ENCODE measurements at places on chromosomes 12 and 14.
A peak's percentile ranks its signal among the peaks of the same experiment; 100 is the strongest.

DNA sequence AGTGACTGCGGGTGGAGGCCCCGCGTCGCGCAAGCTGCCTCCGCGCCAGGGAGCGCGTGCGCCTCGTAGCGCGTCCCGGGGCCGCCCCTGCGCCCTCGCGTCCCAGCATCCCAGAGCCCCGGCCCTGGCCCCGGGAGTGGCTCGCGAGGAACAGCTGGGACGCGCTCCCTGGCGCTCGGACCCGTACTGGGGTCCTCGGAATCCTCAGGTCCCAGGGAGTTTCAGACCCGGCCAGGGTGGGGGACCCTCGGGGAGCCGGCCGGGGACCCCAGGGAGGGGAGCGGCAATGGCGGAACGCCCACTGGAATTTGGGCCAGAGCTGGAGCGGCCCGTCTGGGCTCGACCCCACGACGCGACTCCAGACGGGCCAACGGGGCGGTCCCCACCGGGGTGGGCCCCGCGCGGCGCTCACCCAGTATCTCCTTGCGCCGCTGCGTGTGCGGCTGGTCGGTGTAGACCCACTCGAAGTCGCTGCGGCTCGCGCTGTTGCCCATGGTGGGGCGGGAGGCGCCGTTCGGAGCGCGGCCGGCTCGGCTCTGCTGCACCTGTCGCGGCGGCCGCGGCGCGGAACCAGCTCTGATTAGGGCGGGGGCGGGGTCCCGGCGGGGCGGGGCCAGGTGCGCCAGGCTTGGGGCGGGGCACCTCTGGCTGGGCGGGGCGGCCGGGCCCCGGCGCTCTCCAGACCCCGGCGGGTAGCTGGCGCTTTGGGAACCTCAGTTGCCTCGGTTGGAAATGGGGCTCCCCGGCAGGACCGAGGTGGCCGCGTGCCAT lies at the start of gene DEGS2:
Gene DEGS2 (minus strand): TSS at position 552 of the 771 bp plus-strand sequence. CDS start 58 bp downstream, at position 494.
- no peak for DNase-seq

DNA sequence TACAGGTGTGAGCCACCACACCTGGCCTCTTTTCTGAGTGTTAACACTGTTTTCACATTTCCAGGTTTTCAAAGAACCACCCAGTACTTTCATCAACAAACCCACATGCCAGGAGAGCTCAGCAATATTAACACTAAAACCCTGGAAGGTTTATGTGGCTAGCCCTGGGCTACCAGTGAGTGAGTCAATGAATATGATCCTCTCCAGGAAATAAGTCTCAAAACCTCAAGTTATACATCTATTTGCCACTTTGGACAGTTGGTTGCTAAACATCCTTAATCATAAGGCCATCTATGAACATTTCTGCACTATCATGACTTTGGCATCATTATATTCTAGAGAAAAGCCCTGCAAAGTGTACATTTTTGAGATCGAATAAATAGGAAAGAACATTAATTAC lies 6.3 kb upstream of the CDKL1 start:
- DNase-seq: no peak

DNA sequence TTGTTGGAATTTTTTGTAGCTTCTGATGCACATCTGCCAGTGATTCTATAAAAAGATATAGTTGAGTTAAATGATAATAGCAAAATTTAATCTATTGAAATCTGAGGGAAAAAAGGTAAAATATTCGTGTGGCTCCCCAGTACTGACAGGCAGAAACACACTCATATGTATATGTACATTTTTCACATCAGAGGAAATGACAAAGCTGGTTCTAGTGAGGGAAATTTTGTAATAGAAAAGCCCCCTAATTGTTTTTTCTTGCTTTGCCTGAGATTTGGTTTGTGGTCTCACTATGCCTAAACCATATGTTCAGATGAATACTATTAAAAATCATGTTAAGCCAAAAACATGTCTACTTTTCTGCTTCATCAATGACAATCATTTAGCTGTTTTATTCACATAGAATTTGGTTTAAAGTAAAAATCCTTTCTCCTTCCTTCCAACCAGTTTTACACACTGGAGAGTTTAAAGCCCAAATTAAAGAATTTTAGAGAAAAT lies 203.5 kb downstream of the ANO6 start:
- DNase-seq: no peak

DNA sequence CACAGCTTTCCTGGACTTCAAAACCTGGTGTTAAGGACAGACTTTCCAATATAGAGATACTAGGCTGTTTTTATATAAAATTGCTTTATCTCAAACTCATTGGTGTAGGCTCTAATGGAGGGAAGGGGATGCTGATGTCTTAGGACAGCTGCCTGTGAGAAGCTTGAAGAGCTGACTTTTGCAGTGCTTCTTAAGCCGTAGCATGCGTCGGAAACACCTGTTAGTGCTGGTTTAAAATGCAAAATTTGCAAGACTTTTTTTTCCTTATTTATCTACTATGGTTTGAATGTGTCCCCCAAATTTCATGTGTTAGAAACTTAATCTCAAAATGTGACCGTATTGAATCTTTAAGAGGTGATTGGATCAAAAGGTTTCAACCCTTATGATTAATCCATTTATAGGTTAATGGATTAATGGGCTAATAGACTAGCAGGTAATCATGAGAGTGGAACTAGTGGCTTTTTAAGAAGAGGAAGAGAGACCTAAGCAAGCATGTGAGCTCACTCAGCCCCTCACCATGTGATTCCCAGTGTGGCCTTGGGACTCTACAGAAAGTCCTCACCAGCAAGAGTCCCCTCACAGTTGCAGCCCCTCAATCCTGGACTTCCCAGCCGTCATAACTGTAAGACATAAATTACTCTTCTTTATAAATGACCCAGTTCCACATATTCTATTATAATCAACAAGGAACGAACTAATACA lies 60.9 kb upstream of the FUT8 start:
- DNase-seq: no peak

DNA sequence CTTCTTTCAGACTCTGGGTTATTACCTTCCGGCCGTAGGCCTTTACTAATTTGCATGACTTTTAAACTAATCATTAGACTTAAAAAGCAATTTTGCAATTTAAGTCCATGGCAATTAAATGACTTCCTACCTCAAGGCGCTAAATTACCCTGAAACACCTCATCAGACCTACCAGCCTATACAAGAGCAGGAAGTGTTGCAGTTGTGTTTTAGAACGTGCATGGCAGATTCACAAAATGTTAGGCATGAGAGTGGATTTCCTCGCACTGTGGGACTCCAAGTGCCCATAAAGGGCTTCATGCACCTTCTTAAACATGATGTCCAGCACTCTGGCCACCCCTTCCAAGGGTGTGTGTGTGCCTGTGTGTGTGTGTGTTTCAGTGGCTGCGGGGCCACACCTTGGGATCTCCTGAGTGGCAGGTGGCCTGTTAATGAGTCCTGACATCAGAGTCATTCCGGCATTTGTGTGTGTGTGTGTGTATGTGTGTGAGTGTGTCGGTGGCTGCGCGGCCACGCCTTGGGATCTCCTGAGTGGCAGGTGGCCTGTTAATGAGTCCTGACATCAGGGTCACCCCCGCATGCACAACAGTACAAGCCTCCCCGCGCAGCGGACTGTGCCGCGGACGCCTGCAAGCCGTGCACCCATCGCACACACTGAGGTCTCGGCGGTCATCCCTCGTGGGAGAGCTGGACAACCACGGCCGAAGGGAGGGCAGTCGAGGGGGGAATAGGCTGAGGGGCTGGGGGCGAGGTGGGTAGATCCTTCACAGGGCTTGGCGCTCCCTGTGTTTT lies 900 bp downstream of the C2CD5 start:
- DNase-seq: peak; percentile 23

GRCh38 chr14:91171291-91171690 lies 57.4 kb downstream of the DGLUCY start:
- DNase-seq: no peak

DNA sequence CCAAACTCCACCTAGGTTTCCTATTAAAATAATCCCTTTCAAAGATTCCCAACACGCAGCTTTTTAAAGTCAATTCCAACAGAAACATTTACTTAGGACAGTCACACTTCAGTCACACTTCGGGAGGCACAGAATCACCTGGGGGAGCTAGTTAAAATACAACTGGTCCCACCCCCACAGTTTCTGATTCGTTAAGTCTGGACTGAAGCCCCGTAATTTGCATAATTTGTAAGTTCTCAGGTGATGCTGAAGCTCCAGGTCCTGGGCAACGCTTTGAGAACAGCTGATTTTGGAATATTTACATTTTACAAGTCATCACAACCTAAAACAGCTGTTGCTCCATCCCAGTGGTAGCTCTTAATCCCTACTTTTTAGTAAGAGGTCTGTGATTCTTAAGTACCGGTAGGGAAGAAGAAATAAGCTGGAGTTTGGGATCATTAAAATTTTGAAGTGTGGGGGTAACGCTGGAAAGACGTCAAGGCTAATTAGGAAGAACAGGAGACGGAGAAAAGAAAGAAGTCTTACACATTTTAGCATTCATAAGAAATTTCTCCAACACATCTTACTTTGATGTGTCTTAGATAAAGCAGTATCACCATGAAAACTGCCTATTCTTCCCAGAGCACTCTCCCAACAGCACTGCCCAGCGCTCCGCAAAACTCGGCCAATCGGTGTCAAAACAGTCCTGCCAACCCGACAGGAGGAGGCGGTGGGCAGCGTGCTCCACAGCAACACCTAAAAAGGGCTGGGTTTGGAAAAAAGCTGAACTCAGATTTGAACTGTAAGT lies 1.1 kb downstream of the IPO8 start:
- DNase-seq: no peak

DNA sequence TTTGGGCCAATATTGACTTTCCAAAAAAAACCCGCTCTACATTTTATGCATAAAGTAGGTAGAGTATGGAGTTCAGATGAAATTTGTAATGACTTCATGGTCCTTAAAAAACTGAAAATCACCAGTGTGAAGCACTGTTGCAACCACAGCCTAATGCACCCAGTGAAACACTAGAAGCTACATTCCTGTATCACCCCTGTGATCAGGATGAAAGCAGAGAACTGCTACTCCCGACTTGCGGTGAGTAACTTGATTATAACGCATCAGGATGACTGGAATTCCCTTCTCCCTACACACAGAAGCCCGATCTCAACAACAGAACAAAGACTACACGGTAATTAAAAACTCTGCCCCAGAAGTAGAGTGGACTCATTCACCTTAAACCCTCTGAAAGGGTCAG lies 33.8 kb downstream of the SPTB start:
- DNase-seq: peak; percentile 35

- DNase-seq: no peak
Observed at GRCh38 chr12:124910561-124911478, 3.6 kb downstream of the UBC start.

GRCh38 chr14:63203618-63204406 lies 431 bp upstream of the RHOJ start:
- no peak for DNase-seq

DNA sequence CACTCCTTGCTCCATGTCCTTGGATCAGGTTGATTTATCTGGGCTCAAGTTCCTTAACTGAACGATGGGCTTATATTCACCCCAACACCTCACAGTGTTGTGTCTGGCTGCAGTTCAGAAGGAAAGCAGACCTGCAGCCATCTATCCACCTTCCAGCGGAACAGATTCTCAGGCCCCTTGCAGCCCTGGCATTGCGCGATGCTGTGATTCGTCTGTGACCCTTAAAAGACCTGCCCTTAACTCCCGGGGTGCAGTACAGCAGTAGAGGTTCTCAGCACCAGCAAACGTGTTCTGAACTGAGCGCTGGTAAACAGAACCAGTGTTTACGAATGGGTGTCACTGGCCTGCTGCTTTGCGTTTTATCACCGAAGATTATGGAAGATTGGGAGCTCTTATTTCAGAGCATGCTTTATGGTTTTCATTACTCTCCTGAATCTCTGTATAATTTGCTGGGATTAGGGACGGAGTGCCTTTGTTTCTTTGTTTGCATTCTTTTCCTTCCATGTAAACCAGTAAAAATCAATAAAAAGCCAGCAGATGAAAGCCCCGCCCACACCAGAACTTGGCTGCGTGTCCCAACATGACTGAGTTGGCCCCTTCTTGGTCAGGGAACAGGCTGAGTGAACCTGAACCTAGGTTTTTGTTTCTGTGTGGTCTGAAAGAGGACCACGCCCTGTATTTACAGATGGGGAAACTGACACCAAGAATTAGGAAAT lies 286.7 kb upstream of the CRY1 start:
- no peak for DNase-seq

DNA sequence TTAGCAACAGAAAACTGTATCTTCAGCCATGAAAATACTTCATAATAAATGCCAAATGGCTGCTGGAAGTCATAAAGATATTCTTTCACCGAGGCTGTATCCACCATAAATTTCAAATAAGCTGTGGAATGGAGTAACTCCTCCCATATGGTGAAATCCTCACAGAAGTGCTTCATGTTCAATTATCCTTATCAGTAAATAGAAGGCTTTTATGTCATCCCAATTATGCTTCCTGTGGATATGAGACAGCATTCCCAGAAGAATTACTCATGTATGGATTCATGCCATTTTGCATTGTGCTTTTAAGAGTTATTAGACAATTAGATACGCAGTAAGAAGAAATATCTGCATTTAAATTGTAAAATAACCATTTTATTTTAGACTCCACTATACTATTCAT lies 99.0 kb downstream of the RTN1 start:
- no peak for DNase-seq

GRCh38 chr14:70289138-70289537 lies 70.3 kb downstream of the COX16 start:
- no peak for DNase-seq

DNA sequence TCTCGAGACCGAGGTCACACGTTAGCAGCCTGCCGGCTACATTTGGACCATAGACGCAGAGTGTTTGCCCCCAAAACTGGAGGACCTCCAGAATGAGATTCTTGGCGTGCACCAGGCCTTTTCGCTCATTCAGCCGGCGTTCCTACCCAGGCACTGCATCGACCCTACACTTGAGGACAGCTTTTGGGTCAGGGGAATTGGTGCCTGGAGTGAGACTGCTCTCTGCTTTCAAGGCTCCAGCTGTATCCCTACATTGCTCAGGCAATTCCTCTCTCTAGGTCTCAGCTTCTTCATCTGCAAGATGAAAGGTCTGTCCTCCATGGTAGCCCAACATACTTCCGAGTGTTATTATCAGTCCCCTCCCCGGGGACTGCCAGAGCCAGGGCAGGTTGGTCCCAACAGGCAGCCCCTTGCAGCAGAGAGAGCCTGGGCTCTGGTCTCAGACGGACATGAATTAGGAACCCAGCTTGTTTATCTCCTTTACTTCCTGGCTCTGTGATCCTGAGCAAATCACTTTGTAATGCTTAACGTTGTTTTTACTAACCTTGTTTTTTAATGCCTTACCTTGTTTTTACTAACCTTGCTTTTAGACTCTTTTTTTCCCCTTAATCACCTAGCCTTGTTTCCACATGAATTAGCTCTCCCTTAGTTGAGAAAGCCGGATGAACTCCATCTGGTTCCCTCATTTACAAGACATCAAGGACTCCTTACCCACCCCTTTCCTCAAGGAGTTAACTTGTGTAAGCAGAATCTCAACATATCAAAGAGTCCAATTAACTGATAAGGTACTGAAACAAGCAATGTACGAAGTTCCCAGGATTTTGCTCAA lies 892 bp downstream of the TCHP start:
- peak; percentile 9 for DNase-seq

DNA sequence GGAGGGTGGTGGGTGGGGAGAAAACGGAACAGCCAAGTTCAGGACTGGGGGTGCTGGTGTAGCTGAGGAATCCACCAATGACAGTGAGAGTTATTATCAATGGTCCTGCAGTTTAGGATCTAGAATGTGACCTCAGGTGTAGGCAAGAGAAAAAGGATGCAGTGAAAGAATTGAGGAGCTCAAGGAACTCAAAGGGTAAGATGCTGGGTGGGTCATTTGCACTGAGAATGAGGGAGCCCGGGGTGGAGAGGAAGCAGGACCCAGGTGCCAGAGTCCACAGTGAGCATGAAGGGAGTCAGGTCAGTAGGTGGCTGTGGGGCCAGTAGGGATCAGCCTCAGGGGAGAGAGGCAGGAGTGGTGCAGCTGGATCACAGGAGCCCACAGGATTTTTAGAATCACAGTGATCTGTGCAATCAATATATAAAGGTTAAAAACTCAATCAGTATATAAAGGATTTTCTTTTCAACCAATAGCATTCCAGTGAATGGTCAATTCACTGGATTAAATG lies 3.2 kb upstream of the KRT7 start:
- no peak for DNase-seq
